Stimulated activated CD4-positive, alpha-beta T cell treated with anti-CD3 and anti-CD28 coated beads, Interleukin-1b, Interleukin-23, amount 100 ng/mL, for 1 hour (primary cell): ENCODE measurements at places on chromosomes 2 and 18.

DNA sequence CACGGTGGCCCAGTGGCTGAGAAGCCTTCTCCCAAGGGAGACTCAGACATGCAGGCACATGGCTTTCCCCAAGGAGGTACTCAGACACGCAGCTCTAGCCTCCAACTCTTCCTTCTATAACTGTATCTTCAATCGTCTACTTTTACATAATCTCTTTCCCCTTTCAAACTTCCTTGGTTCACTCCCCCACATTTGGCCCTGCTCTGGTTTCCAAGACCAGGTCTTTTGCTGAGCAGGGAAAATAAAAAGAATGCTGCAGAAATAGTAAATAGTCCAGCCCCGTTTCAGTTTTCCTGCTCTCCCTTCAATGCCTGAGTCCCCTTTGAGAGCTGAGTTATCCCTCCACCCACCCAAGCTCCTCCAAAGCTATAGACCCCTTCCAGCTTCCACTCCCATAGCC, 635.0 kb downstream of the ARHGAP15 start:
- no peak for DNase-seq

GRCh38 chr2:238322001-238322411, 1.7 kb downstream of the TRAF3IP1 start:
- no peak for DNase-seq

- DNase-seq, result no peak
Measured at GRCh38 chr2:157283468-157283867, 26.0 kb downstream of the GALNT5 start.

- DNase-seq, result no peak
Measured at GRCh38 chr18:78679613-78680260, 299.9 kb upstream of the SALL3 start.

- no peak for DNase-seq
Measured at GRCh38 chr2:42542871-42543270, 25.6 kb upstream of the MTA3 start.

DNA sequence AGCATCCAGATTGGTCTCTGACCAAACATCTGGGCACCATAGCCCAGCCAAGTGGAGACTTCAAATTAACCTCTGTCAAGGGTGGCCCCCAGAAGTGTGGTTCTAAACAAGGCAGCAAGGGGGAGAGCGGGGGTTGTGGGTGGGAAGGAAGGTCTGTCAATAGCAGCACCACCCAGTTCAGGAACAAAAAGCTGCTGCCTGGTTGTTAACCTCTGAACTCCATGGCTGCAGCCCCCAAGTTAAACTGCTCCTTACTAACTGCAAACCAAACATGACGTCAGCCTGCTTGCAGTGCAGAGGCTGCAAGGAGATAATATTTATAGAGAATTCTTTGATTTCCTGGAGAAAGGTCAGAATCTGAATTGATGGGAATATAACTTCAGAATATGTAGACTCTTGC, 76.5 kb downstream of the ARL4C start:
- no peak for DNase-seq

DNA sequence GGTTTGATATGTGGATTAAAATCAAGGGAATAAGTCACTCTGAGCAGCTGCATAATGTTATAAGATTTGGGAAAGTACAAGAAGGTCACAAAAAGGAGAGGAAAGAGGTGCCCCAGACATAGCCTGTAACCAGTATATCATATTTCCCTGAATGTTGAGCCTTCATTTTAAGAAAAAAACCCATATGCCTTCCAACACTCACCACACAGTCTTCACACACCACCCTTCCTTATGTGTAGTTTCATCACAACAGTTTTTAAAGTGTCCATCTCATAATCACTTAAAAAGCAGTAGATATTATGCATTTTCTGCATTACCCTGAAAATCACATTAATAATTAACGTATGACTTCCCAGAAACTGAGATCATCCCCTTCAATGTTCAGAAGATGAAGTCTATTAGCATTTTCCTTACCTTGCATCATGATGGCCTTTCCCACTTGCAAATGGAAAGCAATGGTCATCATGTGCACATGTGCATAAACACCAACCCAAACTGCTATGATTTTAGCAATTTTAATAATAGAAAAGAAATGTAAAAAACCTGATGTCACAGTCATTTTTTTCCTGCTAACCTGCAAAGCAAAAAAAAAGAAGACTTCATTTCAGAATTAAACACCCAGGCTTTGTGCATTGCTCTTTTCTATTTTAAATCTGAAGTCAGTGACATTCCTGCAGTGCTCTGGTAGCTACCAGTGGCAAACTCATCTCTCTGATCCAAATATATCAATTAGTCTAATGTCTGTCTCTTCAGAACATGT, 465.0 kb downstream of the SUCLG1 start:
- no peak for DNase-seq

DNA sequence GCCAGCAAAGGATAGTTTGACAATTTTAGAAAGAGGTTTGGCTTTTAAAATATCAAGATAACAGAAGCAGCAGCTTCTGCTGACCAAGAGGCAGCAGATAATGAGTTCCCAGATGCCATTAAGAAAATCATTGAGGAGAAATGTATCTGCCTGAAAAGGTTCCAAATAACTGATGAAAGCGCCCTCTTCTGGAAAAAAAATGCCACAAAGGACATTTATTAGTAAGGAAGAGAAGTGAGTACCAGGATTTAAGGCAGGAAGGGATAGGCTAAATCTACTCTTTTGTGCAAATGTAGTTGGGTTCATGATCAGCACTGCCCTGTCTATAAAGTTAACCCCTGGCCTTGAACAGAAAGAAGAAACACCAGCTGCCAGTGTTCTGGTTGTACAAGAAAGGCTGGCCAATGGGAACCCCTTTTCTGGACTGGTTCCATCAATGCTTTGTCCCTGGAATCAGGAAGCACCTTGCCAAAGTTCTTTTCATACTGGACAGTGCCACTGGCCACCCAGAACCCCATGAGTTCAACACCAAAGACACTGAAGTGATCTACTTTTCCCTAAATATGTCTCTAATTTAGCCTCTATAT, 40.6 kb downstream of the DHX57 start:
- DNase-seq, result no peak

DNA sequence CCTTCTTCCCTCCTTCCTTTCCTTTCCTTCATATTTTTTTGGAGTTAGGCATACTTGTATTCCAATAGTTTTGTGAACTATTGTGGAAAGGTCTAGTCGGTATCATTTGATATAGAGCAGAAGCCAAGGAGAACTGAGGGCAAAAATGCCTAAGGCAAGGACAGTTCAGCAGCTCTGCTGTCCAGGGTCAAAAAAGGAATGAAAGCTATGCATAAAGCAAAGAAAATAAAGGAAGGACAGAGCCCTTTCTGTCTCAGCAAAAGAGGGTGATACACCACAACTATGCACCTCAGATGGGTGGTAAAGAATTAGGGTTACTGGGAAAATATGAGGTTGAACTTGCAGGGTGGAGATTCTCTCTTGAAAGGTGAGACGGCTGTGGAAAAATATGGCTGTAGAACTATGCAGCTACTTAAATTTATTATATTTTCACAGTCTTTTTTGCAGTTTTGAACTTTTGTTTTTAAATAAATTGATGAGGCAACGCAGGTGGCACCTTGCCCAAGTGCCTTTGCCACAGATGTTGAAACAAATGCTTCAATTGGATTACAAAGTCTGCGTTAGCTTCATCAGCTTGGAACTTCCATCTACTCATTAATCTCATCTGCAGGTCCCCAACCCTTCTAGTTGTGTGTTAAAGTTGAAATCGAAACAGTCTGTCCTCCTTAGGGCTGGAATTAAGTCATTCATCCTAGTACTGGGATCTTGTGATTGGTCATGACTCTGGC, 20.8 kb downstream of the LHCGR start:
- no peak for DNase-seq

GRCh38 chr18:486929-487740, 13.4 kb downstream of the COLEC12 start:
- no peak for DNase-seq

DNA sequence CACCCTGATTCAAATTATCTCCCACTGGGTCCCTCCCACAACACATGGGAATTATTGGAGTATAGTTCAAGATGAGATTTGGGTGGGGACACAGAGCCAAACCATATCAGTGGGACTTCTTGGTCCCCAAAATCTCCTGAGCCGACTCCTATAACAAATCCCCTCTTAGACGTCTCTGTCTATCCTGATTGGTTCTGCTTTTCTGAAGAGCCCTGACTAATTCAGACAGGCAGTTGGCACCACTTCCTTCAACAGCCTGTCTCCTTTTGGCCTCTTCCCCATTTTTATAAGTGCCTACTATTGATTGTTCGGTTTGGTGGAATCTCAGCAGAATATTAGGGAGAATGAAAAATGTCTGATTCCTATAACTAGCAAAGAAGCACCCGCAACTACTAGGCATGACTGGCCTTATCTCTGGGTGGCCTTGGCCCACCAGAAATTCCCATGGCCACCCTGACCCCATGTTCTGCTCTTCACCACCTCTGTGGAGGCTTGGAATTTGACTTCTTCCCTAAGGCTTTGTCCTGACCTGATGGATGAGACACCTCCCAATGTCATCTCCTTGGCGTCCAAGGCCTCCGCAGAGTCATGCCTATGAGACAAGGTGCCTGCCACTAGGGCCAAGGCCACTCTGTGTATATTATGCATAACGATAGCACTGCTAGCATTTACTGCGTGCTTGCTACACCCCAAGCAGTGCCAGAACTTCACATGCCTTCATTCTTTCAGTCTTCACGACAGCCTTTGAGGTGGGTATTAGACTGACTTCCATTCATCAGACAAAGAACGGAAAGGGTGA, 218.9 kb upstream of the COPS8 start:
- DNase-seq, result no peak

- no peak for DNase-seq
Measured at GRCh38 chr2:177731384-177731783, 338.8 kb downstream of the AGPS start.

DNA sequence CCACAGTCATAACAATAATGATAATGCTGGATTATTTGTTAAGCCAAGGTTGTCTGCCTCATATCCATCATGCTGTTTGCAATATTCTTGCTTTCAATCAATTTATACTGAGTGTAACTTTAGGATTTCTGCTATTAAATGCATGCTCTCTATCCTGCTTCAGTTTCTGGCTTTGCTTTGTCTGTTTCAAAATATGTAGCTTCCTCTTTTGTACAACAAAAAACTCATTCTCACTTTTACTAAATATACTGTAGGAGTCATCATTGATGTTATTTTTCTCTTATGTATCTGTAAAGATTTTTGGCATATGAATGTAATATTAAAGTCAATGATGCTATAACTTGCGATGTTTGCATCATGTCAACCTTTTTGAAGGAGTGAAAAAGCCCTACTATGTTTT, 149.3 kb downstream of the GPD2 start:
- no peak for DNase-seq

GRCh38 chr18:36130883-36131653, 1.4 kb downstream of the ELP2 start:
- no peak for DNase-seq

DNA sequence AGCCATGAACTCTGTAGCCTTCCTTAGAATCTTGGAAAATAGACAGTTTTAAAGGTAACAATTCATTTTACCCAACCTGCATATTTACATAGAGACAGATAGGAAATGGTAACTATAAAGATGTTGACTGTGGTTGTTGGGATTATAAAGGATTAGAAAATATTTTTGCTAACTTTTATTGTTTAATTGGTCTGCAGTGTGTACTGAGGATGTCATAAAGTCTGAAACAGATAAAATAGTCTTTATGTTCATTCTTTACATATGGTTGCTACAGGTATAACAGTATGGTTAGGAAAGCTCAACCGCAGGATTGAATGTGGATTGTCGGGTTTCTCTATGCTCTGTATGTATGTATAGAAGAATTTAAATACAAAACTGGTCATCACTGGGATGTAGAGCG, 7.3 kb upstream of the DTNA start:
- no peak for DNase-seq

GRCh38 chr2:240791221-240791800, 28.7 kb downstream of the KIF1A start:
- no peak for DNase-seq

GRCh38 chr2:179447839-179448447, 183.3 kb upstream of the SESTD1 start:
- no peak for DNase-seq

DNA sequence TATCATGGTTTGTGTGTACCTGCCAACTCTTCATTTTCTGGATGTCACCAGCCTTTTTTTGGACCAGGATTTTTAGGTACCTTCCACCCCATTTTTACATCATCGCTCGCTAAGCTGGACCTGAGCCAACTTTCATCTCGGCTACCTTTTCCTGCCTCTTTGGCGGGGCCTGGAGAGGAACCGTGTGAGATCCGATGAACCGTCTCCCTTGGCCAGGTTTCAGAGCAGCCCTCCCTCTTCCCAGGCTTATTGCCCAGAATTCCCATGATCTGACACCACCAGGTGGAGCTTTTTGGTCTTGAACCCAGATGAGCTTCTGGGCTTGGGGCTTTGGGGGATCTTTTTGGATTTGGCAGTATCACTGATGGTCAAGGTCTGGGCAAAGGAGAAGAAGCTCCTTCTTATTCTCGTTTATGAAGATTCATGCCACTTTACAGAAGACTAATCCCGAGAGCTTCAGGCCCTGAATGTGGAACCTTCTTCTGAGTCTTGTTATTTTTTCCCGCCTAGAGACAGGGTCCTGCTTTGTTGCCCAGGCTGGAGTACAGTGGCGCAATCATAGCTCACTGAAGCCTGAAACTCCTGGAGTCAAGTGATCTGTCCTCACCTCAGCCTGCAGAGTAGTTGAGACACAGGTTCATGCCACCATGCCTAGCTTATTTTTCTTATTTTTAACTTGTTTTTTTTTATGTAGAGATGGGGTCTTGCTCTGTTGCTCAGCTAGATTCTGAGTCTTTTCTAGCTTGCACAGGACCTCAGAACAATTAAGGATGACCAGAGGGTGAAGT, 50.4 kb downstream of the GATA6 start:
- no peak for DNase-seq
